ENCODE measurements at places on chromosomes 2 and 18. TPM values are rescaled to one million over a fixed set of nuclear protein-coding genes. Genes with fewer than 3 reads are reported as not detected.

The RAPGEF4 gene
- total RNA-seq, result 1.2 TPM

DNA sequence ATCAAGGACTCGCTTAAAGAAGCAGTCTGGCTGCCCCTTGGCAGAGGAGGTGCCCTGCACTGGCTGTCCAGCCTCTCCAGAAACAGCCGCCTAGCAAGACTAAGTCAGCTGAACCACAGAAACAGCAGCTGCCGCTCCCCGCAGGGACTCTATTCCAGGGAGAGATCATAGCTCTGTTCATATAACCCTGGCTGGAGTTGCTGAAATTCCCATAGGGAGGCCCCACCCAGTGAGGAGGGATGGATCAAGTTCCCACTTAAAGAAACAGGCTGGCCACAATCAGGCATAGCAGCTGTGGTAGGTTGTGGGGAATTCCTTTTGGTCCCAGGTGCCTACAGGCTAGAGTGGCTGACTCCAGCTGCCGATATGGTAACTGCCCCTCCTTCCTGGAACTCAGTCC lies 74.2 kb upstream of the MC4R start:
- no peak for DNase-seq

The NEU2 gene
- total RNA-seq, result not detected

DNA sequence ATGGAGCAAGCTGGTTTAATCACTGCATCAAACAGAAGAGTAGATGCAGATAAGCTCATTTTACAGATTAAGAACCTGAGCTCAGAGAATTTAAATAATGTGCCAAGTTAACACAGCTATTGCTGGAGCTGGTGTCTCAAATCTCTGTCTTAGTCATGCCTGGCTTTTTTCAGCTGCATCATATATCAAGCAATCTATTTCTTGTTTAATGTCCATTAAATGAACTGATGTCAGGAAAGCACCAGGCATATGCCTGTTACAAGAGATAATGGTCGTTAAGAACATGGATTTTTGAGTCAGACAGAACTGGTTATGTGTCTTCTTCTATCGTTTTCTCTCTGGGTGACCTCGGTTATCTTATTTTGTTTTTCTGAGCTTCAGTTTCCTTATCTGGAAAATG lies 59.8 kb upstream of the AQP4 start:
- DNase-seq, result no peak

The ZNF892 gene
- total RNA-seq, result 4.0 TPM

DNA sequence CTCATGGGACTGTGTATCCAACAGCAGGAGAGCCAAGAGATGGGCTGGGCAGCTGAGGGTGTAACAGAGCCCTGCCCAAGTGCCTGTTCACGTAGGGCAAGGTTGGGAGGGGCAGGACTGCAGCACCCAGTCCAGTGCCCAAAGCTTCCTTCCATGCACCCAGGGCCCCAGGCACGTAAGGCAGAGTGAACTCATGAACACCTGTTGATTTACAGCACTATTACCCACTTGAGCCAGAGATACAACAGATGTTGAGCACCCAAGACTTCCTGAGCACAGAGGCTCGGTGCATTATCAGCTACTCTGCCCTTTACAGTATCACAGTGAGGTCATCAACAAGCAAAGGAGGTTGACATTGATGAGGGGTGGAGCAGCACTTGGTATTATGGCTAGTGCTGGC lies 50.2 kb upstream of the FHL2 start:
- DNase-seq, result no peak

GRCh38 chr2:101879466-101879865 lies 112.3 kb upstream of the IL1R2 start:
- DNase-seq, result no peak

Data from naive thymus-derived CD8-positive, alpha-beta T cell (primary cell).